HFFc6 (cell line): ENCODE measurements at places on chromosomes 3 and 15.

DNA sequence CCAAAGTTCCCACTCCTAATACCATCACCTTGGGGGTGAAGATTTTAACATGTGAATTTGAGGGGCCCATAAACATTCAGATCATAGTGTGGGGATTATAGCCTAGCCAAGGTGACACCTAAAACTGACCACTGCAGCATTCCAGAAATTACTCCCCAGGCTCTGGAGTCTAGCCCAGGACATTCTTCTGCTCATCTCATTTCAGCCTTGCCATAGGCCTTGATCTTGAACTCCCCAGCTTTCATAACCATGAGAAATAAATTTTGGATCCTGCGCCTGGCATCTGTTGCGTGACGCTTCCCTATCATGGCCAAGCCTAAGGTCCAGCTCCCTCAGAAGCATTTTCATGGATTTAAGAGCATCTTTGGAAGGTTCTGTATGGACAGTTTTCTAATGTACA is 502.9 kb upstream of the THBS1 start:
- no peak for DNase-seq

DNA sequence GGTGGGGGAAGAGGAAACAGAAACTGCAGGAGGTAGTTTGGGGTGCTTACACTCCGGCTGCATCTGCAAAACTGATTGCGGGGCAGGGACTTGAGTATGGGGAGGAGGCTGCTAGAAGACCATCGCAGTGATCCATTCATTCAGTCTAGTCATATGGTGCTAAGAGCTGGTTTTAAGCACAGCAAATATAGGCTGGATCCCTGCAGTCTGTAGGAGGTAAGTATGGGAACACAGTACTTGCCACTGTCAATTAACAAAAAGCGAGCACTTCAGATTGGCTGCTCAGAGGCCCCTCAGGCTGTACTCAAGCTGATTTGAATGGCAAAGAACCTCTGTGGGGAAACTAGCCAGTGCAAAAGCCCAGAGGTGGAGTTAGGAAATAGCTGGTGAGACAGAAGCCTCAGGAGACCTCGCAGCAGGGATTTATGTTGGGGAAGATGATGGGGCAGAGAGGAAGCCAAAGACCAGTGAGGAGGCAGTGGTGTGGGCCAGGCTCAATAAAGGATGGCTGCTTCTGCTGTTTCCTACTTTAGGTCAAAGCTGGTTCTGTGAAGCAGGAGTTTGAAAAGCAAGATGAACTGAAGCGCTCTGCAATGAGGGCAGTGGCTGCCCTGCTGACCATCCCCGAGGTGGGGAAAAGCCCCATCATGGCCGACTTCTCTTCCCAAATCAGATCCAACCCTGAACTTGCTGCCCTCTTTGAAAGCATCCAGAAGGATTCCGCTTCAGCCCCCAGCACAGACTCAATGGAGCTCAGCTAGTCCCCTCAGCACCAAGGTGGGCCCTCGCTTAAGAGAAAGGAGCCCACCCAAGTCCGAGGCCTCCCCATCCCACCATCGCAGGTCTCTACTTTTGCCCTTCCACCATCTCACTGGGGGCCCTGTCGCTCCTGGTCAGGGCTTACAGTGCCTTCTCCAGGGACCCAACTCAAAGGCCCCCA is 7.9 kb downstream of the RPL32 start:
- DNase-seq, result no peak

DNA sequence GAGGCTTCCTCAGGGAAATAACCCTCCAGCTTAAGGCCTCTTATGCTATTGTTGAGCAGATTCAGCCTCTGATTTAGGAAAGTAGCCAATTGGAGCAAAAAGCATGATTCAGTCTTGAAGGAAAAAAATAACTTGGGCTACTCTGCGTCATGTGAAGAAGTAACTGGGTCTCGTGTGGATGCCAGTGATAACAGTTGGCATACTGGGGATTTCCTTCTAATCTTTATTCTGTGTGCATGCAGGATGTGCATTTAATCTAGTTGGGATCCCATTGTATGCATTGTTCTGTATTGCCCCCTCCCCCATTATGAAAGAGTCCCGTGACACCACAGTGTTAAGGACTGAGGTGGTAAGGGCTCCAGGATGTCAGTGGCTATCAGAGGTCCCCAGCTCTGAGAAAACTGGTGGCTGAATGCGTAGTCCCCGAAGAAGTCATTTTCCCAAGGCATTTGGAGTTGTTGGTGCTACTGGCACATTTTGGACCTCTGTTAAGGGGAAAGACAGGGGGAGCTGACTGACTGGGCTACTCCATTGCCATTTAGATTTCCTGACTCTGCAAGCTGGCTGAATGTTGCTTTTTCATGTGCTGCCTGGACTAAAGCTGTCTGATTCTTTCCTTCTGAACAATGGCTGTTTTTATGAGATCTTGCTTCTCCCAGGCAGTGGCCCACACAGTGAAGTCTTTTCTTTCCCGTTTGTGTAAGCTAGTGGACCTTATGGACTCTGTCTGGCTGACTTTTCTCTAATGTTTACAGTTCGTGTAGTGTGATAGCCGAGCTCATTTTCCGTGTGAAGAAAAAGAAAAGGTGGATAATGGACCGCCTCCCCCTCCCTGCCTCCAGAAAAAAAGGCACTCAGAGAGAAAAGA is 38.4 kb upstream of the TRAK1 start:
- peak; percentile 67 for DNase-seq

GRCh38 chr3:62940771-62941563 is 65.8 kb upstream of the CADPS start:
- DNase-seq, result no peak

DNA sequence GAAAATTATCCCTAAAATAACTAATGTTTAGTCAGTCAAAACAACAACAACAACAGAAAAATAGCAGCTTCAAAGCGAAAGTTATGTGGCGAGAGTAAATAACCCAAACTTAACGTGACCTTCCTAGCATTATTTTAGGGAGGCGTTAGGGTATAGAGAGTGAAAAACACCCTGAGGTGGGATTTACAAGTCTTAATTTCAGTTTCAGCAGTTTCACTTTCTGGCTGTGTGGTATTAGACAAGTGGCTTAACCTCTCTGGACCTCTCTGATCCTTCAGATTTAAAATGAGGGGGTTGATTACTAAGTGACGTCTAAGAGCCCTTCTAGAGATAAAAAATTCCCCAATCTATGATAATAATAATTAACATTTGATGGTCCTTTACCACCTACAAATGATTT is 291.2 kb downstream of the ZBTB20 start:
- DNase-seq, result no peak

- no peak for DNase-seq
These were observed 36.3 kb upstream of the CADPS start for GRCh38 chr3:62911526-62911925.

- no peak for DNase-seq
These were observed 762.6 kb upstream of the GOLIM4 start for GRCh38 chr3:168858327-168858726.

DNA sequence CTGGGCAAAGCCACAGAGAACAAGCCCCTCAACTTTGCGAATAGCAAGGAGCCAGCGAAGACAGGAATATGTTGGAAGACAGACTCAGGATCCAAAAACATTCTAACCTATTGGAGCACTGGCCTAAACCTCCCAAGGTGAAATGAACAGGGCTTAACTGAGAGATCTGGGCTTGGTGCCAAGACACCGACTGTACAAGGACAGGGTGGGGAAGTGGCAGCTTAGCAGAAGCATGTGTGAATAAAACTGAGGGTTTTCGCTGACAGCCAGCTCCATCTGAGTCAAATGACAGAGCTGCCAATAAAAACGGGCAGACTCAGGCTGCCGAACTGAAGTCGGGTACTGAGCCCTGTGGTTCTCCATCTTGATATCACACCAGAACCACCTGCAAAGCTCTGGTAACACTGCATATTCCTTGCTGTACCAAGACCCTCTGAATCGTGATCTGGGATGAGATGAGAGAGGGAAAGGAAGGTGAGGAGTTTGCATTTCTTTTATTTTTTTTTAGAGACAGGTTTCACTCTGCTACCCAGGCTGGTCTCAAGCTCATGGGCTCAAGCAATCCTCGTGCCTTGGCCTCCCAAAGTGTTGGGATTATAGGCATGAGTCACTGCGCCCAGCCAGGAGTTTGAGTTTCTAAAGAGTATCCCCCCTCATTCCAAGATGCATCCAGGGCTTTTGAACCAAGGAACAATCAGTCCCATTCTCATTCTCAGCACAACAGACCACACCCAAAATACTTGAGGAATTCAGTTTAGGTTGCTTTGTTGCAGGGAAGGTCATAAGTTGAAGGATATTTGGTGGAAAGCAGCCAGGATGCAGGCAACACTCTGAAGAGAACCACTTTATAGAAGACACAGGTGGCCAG is 6.0 kb upstream of the PLCB2 start:
- peak; percentile 15 for DNase-seq

DNA sequence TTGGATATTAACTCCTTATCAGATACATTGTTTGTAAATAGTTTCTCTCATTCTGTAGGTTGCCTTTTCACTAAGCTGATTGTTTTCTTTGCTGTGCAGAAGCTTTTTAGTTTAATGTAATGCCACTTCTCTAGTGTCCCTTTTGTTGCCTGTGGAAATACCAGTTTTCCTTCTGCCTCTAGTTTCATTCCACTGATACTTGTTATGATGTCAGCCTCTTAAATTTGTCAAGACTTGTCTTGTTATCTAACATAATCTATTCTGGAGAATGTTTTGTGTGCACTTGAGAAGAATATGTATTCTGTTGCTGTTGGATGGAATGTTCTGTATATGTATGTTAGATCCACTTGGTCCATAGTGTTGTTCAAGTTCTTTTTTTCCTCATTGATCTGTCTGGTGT is 18.0 kb upstream of the CEP152 start:
- DNase-seq, result no peak

DNA sequence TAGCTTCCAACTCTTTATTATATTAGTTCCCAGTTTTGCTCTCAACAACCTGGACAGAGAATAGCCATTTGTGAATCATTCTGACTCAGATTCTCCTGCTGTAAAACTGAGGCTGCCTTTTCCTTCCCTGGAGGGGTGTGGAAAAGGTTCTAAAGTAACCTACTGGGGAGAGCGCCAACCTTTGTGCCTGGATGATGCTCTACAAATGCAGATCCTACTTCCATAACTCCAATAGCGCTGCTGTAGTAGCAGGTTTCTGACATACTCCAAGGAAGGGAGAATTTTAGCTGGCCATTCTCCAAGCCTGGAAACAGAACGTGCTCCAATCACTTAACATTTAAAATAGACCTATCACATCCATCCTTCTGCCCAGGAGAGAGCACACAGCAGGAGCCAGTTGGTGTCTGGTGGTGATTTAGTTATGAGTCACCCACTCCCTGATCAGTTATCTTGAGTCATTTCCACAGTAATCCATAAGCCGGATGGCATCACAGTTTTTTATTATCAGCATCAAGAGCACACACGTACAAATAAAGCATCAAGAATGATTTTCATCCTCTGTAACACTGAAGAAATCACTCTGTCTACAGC is 38.3 kb downstream of the MYH15 start:
- peak; percentile 91 for DNase-seq

DNA sequence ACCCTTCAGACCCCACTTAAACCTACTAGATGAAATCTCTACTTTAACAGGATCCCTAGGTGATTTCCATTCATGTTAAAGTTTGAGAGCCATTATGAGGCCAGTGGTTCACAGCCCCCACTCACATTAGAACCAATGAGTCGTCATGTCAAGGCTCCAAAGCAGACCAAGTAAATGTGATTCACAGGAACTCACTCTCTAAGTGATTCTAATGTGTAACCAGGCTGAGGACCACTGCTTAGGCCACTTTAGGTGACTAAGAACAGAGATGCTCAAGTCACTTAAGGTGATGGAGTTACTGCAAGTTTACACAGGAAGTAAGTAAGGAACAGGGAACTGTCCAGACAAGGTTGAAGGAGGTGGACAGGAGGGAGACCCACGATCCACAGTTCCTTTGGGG is 7.7 kb downstream of the GALNT15 start:
- DNase-seq, result peak; percentile 43

- peak; percentile 10 for DNase-seq
These were observed 244.5 kb downstream of the RBMS3 start for GRCh38 chr3:29525254-29525881.

GRCh38 chr15:80750575-80750974 is 28.6 kb upstream of the CEMIP start:
- no peak for DNase-seq

- no peak for DNase-seq
These were observed 1.3 kb downstream of the ARHGEF26 start for GRCh38 chr3:154122552-154122911.

DNA sequence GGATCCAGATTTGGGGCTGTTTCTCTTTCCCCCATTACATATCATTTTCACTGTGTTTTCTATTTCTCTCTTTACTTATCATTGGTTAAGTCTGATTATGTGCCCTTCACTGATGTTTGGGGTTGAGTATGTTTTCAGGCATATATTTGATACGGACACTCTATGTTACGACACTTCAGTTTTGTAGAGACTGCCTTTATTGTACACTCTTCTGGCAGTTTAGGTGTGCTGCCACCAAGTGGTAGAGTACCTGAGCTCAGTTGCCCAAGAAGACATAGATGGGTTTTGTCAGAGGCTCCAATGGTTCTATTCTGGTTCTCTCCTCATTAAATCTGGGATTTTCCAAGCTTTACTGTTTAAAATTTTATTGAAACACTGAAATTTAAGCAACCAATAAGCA is 255.0 kb upstream of the ROPN1 start:
- no peak for DNase-seq

GRCh38 chr3:120324190-120324589 is 25.0 kb downstream of the LRRC58 start:
- no peak for DNase-seq

GRCh38 chr3:50483374-50483773 is 20.1 kb downstream of the CACNA2D2 start:
- no peak for DNase-seq

GRCh38 chr3:111762537-111762936 is 96.5 kb upstream of the PHLDB2 start:
- no peak for DNase-seq

- DNase-seq, result no peak
These were observed 805.8 kb downstream of the NAALADL2 start for GRCh38 chr3:175664911-175665310.
